ENCODE measurements at places on chromosomes 2 and 18.

GRCh38 chr2:30530346-30530745 is 83.3 kb downstream of the LCLAT1 start:
- no peak for DNase-seq

DNA sequence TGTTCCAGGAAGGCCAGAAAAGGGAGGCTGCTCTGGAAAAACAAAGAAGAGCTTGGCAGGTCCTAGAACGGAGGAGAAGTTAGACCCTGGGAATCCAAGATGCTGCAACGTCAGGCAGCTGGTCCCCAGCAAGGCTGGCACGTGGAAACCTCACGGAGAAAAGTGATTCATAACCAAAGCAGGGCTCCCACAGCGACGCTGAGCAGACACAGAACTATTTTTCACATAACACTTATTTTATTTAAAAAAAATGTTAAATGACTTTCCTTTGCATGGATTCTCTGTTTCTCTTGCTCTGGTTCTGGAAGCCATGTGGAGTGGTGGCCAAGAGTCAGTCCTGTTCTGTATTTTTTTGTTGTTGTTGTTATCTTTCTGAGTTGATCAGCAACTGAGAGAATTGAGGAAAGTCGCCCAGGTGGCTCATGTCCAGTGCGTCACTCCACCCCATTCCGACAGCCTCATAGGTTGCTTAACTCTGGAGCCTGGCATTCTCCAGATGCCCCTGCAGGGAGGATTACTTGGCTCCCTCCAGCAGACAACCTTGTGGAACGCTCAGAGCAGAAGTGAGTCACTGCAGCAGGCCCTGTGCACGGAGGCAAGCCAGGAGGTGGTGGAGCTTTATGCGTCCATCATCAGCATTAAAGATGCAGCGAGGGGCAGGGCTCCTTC is 229.9 kb upstream of the HDAC4 start:
- DNase-seq: no peak

GRCh38 chr2:46428911-46429436 is 50.4 kb upstream of the TMEM247 start:
- no peak for DNase-seq

DNA sequence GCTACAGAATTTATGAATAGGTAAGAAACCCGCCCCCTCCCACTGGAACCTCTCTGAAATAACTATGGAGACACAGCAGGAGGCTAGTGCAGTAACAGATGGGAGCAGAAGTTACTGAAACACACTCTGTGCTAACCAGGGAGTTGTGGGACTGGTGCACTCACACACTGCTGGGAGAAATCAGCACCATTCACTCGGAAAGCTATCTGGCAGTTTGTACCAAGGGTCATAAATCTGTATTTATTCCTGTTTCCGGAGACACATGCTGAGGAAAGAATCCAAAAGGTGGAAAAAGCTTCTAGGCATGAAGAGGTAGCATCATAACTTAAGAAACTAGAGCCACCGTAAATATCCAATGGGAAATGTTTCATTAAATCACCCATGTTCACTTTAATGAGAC is 39.9 kb downstream of the TGFA start:
- no peak for DNase-seq

DNA sequence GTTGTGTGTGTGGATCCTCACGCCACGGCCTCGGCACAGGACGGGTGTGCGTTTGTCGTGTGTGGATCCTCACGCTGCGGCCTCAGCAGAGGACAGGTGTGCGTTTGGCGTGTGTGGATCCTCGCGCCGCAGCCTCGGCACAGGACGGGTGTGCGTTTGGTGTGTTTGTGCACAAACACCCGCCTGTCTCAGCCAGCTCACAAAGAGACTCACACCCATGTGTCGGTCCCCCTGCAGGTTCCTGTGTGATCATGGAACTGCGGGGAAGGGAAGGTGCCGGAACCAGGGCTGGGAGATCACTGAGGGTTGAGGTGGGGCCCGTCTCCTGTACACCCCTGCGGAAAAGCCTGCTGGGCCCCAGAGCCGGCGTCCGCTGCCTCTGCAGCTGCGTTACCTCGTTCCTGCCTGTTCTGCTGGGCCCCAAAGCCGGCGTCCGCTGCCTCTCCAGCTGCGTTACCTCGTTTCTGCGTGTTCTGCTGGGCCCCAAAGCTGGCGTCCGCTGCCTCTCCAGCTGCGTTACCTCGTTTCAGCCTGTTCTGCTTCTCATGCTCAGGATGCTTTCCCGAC is 53.6 kb downstream of the CTDP1 start:
- no peak for DNase-seq

DNA sequence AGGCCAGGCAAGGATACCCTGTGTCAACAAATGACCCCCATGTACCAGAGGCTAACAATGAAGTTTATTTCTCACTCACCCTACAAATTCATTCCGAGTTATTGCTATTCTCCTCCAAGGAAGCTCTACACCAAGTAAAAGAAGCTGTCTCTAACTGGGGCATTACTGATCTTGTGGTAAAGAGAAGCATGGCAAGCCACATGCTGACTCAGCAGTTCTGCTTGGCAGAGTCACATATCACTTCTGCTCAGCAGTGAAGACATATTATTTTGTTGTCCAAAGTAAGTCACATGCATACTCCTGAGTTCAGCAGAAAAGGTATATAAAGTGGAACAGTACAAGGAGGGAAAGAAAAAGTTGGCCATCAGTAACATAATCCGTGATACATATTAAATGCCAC is 315.8 kb downstream of the GULP1 start:
- no peak for DNase-seq

- no peak for DNase-seq
Measured at GRCh38 chr2:36329251-36329650, 26.3 kb upstream of the CRIM1 start.

GRCh38 chr2:25168256-25169072 is at the start of gene POMC:
TSS of gene POMC (minus strand) at chr2:25168580. CDS start at chr2:25164772, 3,808 bp downstream.
- peak; percentile 14 for DNase-seq

GRCh38 chr18:48514786-48515185 is 24.0 kb upstream of the CTIF start:
- DNase-seq: peak; percentile 96

DNA sequence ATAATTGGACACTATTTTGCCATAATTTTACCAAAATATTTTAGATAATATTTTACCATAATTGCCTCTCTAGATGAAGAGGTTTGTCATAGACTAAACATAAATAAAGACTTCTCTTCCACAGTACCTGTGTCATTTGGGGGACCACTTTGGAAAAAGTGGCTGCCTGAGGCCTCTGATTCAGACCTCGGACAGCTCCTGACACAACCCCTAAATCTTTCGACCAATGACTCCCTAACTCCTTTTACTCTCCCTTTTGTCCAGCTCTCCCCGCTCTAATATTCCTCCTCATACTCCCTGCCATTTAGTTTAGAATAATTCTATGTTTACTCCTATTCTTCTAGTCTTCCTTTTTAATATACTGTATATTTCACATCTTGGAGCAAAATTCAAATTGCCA is 36.0 kb upstream of the UBE2E3 start:
- no peak for DNase-seq

- no peak for DNase-seq
Measured at GRCh38 chr18:40222776-40223175, 1732.3 kb upstream of the PIK3C3 start.

GRCh38 chr2:220181165-220181564 is 553.7 kb downstream of the SLC4A3 start:
- DNase-seq: no peak

DNA sequence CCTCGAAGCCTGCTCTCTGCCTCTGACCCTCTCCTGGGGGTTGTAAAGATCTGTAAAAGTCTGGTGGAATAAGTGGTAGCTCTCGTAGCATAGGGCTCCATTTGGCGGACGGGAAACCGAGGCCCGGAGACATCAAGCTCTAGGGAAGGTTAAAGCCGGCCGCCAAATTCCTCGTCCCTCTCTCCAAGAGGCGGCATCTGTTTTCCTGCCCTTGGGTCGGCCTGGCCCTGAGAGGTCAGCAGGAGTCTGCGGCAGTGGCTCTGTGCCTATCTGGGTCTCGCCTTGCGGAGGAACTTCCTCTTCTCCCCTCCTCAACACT is 72.4 kb downstream of the TEX51 start:
- no peak for DNase-seq

DNA sequence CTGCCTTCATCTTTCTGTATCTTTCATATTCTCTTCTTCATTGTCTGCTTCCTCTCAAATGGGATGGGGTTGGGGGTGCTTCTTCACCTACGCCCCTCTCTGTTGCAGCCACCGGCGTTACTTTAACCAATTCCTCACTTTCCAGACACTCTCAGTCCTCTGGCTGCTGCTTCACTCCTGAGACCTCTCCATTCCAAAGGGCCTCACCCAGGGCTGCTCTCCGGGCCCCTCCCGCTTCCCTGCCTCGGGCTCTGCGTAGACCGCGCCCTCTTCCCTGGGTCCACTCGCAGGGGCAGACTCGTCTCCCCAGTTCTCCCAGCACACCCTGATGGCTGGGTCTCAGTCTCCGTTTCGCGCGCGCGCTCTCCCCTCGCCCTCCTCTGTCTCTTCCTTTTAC is 926 bp downstream of the SERPINB8 start:
- peak; percentile 78 for DNase-seq

GRCh38 chr2:78541451-78542267 is 483.8 kb upstream of the REG3G start:
- no peak for DNase-seq

GRCh38 chr2:200174433-200175216 is 131.9 kb upstream of the SPATS2L start:
- no peak for DNase-seq

DNA sequence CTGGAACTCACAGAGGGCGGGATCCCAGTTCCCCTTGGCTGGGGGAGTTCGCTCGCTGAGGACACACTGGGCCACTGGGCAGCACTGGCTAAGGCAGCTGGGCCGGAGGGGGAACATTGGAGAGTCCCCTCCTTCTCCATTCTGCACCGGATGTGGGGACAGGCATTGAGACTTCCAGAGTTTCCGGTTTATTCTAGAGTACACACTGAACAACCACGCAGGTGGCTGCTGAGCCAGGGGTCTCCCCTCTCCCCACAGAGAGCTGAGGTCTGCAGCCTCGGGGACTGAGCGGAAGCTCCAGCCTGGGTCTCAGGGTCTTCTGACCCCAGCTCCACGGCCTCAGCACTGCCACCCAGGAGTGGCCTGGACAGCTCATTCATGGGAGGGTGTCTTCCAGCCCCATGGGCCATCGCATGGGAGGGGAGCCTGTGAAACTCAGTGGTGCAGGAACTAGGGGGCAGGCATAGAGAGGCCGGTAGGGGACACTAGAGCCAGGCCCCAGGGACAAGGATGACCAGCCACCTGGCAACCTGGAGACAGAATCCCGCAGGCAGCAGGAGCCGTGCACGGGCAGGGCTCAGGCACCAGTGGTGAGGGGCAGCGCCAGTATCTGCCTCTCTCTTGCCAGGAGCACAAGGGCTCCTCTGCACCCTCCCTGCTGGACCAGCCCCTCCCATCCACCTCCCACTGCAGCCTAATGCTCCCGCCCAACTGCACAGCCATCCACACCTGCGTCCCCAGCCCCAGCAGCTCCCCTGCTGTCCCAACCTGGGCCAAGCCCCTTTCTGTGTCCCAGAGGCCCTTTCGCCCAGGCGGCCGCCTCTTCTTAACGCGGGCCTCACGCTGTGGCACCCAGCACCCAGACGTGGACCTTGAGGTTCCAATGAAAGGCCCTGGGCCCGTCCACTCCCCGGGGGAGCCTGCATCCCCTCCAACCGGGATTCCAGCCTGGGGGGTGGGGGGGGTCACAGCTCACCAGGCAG is 45.1 kb upstream of the GPC1 start:
- no peak for DNase-seq

- no peak for DNase-seq
Measured at GRCh38 chr2:207054521-207054920, 111.2 kb downstream of the KLF7 start.

DNA sequence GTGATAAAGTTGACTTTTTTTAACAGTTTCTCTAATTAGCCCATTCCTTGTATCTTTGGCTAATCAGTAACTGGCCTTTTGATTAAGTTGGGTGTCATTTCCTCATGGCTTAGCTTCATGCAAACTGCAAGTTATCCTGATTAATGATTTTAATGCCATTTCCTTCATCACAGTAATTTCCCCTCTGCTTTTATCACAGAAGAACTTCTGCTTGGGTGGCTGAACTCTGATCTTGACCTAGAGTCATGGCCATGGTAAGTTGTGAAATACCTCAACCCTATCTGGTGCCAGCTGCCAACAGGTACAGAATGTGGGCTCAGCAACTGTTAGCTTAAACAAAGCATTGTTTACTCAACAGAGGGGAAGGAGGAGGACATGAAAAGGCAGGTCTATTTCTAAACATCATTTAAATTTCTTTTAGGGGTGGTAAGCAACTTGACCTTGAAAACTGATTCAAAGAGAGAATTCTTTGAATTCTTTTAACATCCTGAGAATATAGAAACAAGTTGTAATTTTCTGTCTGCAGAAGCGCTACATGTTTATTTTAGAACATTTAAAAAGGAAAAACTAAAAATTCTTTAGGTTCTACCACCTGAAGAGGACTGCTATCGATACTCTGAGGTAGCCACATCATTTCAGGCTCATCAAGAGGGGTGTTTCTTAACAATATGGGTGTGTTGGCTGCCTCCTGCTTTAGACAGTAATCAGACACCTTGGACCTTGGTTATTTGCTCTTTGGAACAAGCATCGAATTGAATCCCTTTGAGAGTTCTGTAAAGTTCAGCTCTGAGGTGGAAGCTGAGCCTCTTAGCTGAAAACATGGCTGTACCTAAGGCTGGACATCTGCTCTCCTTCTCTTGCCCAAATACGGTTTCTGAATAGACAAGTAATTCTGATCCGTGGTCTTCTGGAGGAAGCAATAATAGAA is 39.7 kb downstream of the ANXA4 start:
- peak; percentile 38 for DNase-seq

GRCh38 chr18:26791676-26792075 is 73.8 kb downstream of the AQP4 start:
- DNase-seq: no peak

DNA sequence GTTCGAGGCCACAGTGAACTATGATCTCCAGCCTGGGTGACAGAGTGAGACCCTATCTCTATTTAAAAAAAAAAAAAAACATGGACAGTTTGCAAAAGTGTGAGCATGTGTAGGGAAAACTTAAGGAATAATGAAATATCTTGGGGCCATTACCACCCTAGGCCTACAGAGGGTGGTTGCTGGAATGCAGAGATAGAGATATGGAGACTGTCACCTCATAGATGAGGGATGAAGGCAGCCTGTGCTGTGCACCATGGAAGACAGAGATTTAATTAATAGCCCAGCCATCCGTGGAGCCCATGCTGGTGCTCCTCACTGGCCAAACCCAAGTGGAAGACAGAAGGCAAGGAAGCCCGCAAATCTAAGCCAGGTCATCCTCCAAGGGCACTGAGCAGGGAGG is 16.6 kb upstream of the CEP68 start:
- no peak for DNase-seq

- no peak for DNase-seq
Measured at GRCh38 chr2:72835403-72835802, 9.6 kb upstream of the EXOC6B start.

DNA sequence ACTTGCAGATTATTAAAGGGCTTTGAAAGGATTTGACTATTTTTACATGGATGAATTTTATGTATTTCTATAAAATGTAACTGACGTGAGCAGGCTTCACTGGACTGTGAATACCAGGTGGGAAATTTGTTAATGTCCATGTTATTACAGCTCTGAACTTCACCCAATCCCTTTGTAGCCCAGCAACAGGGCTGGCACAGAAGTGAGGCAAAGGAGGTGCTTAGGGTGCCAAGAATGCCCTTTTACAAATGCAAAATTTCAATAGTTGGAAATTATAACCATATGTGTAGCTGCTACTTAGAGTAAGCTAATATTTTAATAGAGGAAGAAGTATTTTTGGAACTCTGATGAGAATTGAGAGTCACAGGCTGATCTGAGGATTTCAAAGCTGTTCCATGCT is 53.7 kb upstream of the FAM98A start:
- DNase-seq: no peak

- peak; percentile 39 for DNase-seq
Measured at GRCh38 chr18:52045946-52046675, 293.9 kb upstream of the DCC start.

GRCh38 chr2:68974946-68975665 is 670 bp downstream of the GKN1 start:
- DNase-seq: no peak
